ENCODE measurements at places on chromosomes 3 and 15. TPM values are rescaled to one million over a fixed set of nuclear protein-coding genes. Genes with fewer than 3 reads are reported as not detected.

GRCh38 chr3:162626172-162626571, 1129.6 kb downstream of the OTOL1 start:
- DNase-seq = no peak

DNA sequence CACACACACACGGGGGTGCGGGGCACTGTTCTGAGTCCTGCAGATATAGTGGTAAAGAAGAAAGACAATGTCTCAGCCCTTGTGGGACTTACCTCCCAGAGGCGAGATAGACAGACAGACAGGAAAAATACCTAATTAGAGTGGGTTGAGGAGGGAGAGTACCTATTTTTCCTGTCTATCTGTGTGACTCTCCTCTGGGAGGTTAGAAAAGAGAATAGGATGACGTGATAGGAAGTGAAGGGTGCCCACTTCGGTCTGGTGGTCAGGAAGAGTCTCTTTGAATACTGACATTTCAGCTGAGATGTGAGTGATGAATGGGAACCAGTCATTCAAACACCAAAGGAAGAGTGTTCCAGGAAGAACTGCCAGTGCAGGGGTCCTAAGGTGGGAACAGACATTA, 4.1 kb upstream of the APOD start:
- no peak for DNase-seq

DNA sequence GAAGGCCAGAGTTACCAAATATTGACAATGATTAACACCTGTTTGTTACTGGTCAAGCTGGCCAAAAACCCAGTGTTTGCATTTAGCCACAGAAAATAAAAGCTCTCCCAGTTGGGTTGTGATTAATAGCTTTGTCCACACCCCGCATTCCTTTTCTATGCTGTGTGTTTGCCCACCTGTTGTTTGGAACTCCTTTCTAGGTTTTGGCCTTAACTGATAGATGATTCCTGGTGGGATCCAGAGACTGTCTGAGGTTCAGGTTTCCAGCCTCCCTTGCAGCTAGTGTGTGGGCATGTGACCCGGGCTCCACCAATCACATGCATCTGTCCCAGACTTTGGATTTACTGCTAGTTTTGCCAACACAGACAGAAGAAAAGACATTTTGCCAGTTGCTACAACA, 83.8 kb downstream of the PTPRG start:
- no peak for DNase-seq

- no peak for DNase-seq
Observed at GRCh38 chr3:50666837-50667236, 7.9 kb upstream of the DOCK3 start.

PARP6 gene
- total RNA-seq = 54.6 TPM

SHF gene
- 54.9 TPM for total RNA-seq

GATA2 gene
- total RNA-seq = 0.31 TPM

Data from occipital lobe (tissue), 3 donors.